ENCODE measurements at places on chromosomes 6 and 20. TPM values are rescaled to one million over a fixed set of nuclear protein-coding genes. Genes with fewer than 3 reads are reported as not detected.

- no peaks in the 10 kb centered on the region for H3K36me3 ChIP-seq
- H3K4me3 ChIP-seq: no peak overlapping the region
- no peak overlapping the region for H3K27ac ChIP-seq
- no peaks in the 10 kb centered on the region for H3K4me1 ChIP-seq
- H3K27me3 ChIP-seq: no peaks in the 10 kb centered on the region
Observed at GRCh38 chr20:31894980-31895675, 24.7 kb downstream of the TTLL9 start.

DNA sequence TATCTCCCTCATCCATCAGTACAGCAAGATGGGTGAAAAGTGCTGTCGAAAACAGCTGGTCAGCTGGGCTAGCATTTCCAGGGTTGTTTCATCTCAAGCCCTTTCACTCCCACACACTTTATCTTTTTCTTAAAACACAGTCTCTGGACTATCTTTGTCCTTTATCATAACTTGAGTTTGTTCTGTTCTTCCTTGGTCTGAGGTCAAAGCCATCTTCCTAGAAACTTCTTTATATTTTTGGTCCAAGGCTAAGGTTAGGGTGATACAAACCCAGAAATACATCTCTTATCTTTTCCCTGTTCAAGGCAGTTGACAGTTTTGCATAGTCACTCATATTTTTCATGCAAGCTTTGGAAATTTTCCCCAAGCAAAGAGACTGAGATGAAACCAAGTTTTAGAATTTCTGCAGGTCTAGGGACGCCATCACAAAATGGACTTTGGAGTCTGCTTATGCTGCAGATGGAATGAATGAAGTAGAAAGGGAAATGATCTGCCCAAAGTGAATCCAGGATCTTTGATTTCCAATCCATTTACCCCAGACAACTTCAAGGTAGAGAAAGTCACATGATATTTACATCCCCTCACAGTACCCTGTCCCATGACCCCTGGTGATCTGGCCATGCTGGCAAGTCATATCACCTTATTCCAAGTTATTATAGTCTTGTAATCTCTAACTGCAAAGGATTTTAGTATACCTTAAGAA is 297.0 kb downstream of the ZNF217 start:
- no peaks in the 10 kb centered on the region for H3K36me3 ChIP-seq
- H3K4me1 ChIP-seq: peaks cover 17% of the 10 kb centered on the region
- no peaks in the 10 kb centered on the region for H3K27me3 ChIP-seq
- no peak overlapping the region for H3K4me3 ChIP-seq
- DNase-seq: no peak

DNA sequence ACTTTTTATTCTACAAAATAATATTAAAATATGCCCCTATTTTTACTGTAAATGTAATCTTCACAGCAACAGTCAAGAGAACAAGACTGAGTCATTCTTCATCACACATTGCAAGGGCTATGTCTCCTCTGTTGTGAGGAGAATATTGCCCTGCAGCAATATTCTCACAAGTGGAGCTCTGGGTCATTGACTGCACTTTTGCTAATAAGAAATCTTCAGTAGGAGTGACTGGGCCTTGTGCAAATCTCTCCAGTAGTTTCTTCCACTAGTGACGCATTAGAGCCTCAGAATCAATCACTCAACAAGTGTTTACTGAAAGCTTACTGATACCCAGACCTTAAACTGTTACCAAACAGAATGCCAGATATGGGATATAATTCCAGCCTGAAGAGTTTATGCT is 49.1 kb downstream of the LAMA2 start:
- no peaks in the 10 kb centered on the region for H3K36me3 ChIP-seq
- no peak for DNase-seq
- H3K4me3 ChIP-seq: no peak overlapping the region
- H3K27me3 ChIP-seq: no peaks in the 10 kb centered on the region
- H3K27ac ChIP-seq: no peak overlapping the region

DNA sequence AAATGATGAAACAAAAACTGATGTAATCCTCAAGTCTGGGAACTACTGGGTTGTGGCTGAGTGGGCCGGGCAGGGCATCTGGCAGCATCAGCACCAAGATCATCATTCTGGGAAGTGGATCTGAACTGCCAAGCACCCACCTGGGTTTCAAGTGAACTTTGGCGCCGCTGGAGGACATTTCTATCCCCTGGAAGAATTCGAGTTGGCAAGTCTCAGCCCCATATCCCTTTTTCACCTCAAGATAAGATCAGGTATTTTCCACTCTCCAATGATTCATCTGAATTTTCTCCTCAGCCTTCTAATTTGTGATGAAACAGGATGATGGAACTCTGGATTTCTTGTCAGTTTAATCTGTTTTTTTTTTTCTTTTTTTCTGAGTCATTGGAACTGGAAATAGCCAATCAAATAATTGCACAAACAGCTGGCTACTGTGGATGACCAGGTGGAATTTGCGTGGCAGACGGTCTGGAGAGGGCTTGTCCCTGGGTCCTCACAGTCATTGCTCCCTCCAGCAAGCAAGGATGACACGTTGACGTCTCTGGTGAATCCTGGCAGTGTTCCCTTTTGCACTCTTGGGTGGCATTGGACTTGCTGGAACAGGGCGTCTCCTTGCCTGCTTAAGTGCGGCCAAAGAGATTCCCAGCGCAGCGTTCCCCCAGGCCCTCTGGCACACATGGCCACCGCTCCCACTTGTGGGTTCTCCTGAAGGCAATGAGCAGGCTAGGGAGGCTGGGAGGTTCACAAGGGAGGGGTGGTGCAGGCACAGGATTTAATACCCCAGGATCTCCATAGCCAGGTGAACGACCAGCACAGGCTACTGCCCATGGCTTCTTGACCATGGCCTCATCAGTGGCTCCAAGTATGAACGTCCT is 80.4 kb downstream of the DHX35 start:
- no peaks in the 10 kb centered on the region for H3K4me1 ChIP-seq
- H3K36me3 ChIP-seq: no peaks in the 10 kb centered on the region
- H3K27ac ChIP-seq: no peak overlapping the region
- H3K4me3 ChIP-seq: no peak overlapping the region

DNA sequence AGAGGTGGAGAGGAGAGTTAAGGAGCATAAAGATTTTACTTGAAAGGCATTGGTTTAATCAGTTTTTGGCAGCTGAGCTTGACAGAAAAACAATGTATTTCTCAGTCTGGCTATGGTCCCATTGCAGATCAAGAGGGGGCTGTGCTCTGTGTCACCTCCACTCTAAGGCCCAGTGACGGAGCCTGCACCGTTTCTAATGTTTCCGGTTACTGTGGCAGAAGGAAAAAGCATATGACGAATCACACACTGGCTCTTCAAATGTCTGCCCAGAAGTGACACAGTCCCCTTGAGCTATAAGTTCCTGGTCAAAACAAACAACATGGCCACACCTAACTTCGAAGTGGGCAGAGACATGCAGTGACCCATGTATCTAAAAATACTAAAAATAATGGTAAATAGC is 372.0 kb downstream of the PLCB1 start:
- no peaks in the 10 kb centered on the region for H3K36me3 ChIP-seq
- DNase-seq: no peak

Gene TAPBP
- total RNA-seq: 1.7 TPM

Gene SPATS1
- 0.25 TPM for total RNA-seq

GRCh38 chr20:10042086-10042485 is 7.3 kb downstream of the ANKEF1 start:
- no peak overlapping the region for H3K27ac ChIP-seq
- peaks cover 6% of the 10 kb centered on the region for H3K36me3 ChIP-seq
- no peaks in the 10 kb centered on the region for H3K4me1 ChIP-seq
- DNase-seq: no peak

GRCh38 chr6:71205336-71205956 is 83.2 kb upstream of the OGFRL1 start:
- no peak overlapping the region for H3K4me3 ChIP-seq
- no peaks in the 10 kb centered on the region for H3K4me1 ChIP-seq
- no peaks in the 10 kb centered on the region for H3K27me3 ChIP-seq
- H3K27ac ChIP-seq: no peak overlapping the region

Gene TOX2
- not detected for total RNA-seq

Gene KIF13A
- 29.0 TPM for total RNA-seq

DNA sequence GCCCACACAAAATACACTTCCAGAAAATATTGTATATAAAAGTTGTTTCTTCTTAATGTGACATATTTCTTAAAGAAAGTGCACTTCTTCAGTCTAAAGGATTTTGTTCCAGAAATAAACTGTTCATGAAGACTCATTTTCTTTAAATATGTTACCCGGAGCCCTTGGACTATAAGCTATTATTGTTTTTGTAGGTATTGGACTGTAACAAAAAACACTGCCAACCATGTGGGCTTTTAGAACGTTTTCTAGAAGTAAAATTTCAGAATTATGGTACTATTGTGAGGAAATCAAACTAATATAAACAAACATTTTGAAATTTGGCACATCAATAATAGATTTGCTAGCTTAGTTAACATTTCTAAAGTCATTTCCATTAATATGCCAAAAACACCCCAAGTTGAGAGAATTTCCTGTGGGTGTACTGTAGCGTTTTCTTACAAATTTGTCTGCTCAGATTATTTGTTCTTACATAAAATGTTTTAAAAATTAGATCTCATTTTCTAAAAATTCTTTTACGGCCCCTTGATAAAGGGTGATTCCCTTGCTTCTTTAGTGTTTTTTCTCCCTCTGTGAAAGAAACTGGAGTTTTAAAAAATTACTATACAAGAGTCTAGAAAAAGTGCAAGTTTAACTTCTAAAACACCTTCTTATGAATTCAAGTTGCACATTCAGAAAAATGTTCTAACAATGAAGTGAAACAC is 3.4 kb downstream of the NKX2-4 start:
- no peak overlapping the region for H3K4me3 ChIP-seq
- H3K4me1 ChIP-seq: peaks cover 15% of the 10 kb centered on the region
- no peaks in the 10 kb centered on the region for H3K36me3 ChIP-seq

- no peak for DNase-seq
- no peaks in the 10 kb centered on the region for H3K36me3 ChIP-seq
- H3K4me1 ChIP-seq: peaks cover 21% of the 10 kb centered on the region
- H3K4me3 ChIP-seq: no peak overlapping the region
- H3K27ac ChIP-seq: no peak overlapping the region
Observed at GRCh38 chr6:37615564-37616340, 81.9 kb downstream of the MDGA1 start.

Gene PRPH2
- 0.06 TPM for total RNA-seq

Gene VSX1
- total RNA-seq: not detected

DNA sequence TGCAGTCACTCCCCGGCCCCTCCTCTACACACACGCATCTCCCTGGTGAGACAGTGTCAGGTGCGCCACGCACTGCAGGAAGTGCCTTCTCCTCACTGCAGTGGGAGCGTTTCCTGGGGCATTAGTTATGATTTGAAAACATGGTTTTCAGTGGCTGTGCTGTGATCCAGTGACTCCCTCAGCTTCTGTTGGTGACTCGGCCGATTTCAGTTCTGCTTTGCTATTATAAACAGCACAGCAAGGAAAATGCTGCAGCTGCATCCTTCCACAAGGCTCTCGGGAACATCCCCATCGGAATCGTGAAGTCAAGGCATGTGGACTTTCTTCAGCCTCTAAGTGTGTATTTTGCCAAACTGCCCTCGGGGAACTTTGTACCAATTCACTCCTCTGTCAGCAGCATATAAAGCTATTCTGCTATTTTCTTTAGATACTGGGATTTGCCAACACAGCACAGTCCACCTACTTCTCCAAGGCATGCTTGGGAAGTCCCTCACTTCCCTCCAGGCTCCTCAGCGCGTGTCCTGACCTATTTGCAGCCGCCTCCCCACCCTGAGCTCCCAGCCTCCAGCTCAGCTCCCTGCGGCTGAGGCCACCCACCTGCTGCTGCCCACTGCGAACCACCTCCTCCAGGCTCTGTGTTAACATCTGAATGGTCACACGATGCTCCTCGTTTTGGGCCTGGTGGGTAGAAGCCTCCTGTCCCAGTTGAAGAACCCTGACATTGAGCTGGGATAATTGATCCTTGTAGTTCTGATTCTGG is 54.5 kb downstream of the GINS1 start:
- H3K27ac ChIP-seq: no peak overlapping the region
- H3K27me3 ChIP-seq: no peaks in the 10 kb centered on the region
- H3K36me3 ChIP-seq: no peaks in the 10 kb centered on the region
- no peaks in the 10 kb centered on the region for H3K4me1 ChIP-seq

DNA sequence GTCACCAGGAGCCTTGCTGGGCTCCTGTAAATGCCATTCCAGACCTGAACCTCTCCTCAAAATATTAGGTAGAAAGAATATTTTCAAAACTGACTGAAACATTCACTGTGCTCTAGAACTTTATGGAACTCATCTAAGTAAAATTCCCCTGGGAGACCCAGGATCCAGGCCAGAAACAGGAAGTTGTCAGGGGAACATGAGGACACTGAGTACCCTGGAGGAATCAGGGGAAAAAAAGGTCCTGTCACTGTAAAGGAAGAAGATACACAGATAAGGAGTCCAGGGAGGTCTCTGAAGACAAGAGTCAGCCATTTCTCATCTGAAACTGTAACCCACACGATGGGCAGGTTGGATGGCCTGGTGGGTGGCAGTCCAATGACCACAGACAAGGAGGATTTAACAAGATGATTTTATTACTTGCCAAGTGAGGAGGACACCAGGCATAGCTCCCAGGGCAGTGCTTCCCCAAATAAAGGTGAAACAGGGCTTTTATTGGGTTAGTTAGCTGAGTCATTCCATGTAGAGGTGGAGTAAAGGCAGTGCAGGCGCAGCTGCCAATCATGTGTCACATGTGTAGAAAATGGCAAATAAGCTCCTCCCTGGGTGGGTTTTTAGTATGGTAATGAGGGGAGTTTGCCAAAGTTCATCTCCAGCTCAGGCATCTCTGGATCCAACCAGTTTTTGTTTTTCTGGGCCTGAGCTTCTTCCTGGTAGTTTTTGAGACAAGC is 138.5 kb downstream of the RCAN2 start:
- no peak for DNase-seq

DNA sequence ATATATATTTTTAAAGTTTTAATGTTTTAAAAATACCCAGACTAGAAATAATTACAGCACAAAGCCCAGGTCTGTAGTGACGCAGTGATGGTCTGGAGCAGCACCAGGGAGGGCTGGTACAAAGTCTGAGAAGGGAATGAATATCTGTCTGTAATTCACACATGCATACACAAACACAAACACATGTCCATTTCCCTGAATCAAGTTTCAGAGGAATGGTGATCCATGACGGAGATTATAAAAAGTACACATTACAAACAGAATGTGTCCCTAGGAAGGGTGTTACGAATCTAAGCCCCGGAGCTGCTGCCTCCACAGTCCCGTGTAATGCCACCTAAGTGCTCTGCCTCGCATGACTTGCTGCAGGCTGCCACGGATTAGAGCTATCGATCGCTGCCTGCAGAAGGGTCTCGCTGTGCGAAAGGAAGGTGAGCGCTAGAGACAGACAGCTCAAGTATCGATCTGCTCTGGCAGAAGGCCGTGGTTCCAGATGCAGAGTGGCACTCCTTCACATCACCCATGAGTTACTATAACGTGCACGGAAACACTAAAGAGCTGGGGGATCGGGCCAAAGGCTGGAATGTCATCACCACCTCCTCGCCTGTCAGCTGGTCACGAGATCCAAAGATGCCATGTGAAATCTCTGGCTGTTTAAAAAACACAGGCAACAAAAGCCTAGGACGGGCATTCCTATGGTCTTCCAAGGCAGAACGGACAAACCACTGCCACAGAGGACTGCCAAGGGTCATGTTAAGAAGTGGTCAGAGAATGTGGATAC is 87.1 kb downstream of the INSM1 start:
- H3K36me3 ChIP-seq: no peaks in the 10 kb centered on the region
- H3K4me1 ChIP-seq: peaks cover 27% of the 10 kb centered on the region
- no peak overlapping the region for H3K27ac ChIP-seq
- no peak for DNase-seq
- H3K27me3 ChIP-seq: peaks cover 11% of the 10 kb centered on the region
- H3K4me3 ChIP-seq: no peak overlapping the region

Gene BEND6
- 0.90 TPM for total RNA-seq

Gene APOM
- total RNA-seq: 2.6 TPM
